Dermis microvascular lymphatic vessel endothelial cell (primary cell): ENCODE measurements at places on chromosomes 1 and 21. TPM values are rescaled to one million over a fixed set of nuclear protein-coding genes. Genes with fewer than 3 reads are reported as not detected.

The GJB3 gene
- under 0.01 and 0.13 TPM in 2 replicates for total RNA-seq

The C1QTNF12 gene
- total RNA-seq: 0.25 and 0.51 TPM in 2 replicates

The RHOU gene
- 18.9 and 31.5 TPM in 2 replicates for total RNA-seq

The HSD3B2 gene
- not detected in 2 replicates for total RNA-seq

The SPRR1A gene
- total RNA-seq: not detected in 2 replicates

The CA6 gene
- not detected in 2 replicates for total RNA-seq

The OTUD7B gene
- 8.7 and 9.6 TPM in 2 replicates for total RNA-seq

GRCh38 chr21:40243685-40244084 lies 376.4 kb downstream of the PCP4 start:
- DNase-seq: no peak

GRCh38 chr1:37667023-37667671 lies 25.2 kb upstream of the CDCA8 start:
- DNase-seq: no peak

DNA sequence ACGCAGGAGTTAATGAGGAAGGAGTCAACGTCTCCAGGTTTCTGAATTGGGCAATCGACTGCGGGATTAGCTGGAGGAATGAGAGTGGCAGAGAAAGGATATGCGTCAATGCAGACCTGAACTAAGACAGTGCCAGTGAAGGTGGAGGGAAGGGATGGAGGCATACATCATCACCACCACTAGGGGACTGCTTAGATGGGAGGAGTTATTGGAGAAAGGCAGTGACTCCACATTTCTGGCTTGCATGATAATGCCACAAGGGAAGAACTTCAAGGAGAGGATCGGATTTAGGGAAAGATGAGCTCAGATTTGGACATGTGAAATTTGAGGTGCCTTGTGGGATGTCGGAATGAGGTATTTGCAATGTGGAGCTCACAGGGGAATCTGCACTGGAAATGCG lies 17.5 kb downstream of the VASH2 start:
- DNase-seq: peak; percentile 11

DNA sequence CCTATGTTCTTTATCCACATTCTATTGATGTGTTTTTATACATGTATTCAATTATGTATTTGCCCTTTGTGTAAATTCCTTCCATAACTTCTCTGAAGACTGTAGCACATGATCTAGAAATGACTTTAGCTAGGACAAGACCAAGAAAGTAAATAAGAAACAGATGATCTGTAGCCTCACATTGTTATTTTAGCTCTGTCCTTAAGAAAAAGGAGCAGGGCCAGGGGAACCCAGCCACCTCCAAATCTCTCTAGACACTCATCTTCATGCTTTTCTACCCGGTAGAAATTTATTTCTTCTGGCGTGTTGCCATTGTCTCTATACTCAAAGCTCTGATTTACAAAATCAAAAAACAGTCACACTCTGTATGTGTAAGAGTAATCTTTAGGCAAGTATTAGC lies 27.1 kb downstream of the CDC7 start:
- no peak for DNase-seq

DNA sequence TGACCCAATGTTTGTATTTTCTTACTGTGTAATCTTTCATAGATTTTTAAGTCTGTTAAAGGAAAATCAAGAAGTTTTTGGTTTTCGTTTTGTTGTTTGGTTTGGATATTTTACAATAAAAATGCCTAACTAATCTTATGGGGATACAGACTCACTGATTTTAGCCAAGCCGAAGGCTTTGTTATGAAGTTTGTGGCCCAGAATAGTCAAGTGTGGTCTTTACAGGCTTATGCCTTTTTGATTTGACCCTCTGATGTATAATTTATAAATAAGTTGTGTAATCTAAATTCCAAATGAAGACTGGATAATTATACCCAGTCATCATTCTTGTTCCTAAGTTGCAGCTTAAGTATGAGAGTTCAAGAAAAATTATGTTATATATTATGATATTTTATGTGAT lies 739.3 kb downstream of the ADGRL2 start:
- DNase-seq: no peak

- DNase-seq: no peak
Measured at GRCh38 chr1:43760745-43761317, 53.5 kb downstream of the ST3GAL3 start.

GRCh38 chr1:151939141-151939540 lies 29.8 kb upstream of the THEM4 start:
- no peak for DNase-seq
